ENCODE measurements at places on chromosomes 5 and 9. TPM values are rescaled to one million over a fixed set of nuclear protein-coding genes. Genes with fewer than 3 reads are reported as not detected.

Gene OR1Q1
- total RNA-seq, result not detected

Gene CKS2
- 438 TPM for total RNA-seq

Gene MAMDC2
- total RNA-seq, result 0.29 TPM

Gene SPAAR
- not detected for total RNA-seq

Gene KIAA0825
- 0.42 TPM for total RNA-seq

Gene FOXD4L4
- not detected for total RNA-seq

Gene CYLC2
- not detected for total RNA-seq

Gene HNRNPA0
- total RNA-seq, result 52.3 TPM

Gene TMEFF1
- 1.8 TPM for total RNA-seq

Gene PLPP7
- 0.08 TPM for total RNA-seq

Gene WHRN
- total RNA-seq, result 6.9 TPM

Gene WDR31
- total RNA-seq, result 0.95 TPM

Gene ADAMTSL2
- total RNA-seq, result not detected

Gene RASGEF1C
- not detected for total RNA-seq

Gene MSX2
- total RNA-seq, result 5.2 TPM

Gene GRIN3A
- not detected for total RNA-seq

Gene SPINK13
- total RNA-seq, result not detected

Gene CNTNAP3B
- total RNA-seq, result 15.1 TPM

Gene GNA14
- not detected for total RNA-seq

Gene TYRP1
- not detected for total RNA-seq

Gene CA9
- 4.2 TPM for total RNA-seq

Gene TPPP
- total RNA-seq, result 6.4 TPM

Gene C5orf58
- not detected for total RNA-seq

Gene FRRS1L
- 0.18 TPM for total RNA-seq

Gene FOXD4L5
- not detected for total RNA-seq

Gene RGS7BP
- not detected for total RNA-seq

Gene NPR2
- 7.4 TPM for total RNA-seq

Gene PCDHA9
- not detected for total RNA-seq

Gene PCDHGA2
- total RNA-seq, result 0.62 TPM

All from A549 treated with CORT108297 at 1 μM for 4 hours (cell line).